CD4-positive, alpha-beta memory T cell (primary cell): ENCODE measurements at places on chromosomes 2 and 18. TPM values are rescaled to one million over a fixed set of nuclear protein-coding genes. Genes with fewer than 3 reads are reported as not detected.

Gene RAB6C
- total RNA-seq = 0.11 TPM

Gene MARCHF4
- not detected for total RNA-seq

Gene BIN1
- total RNA-seq = 99.4 TPM

Gene GALR1
- total RNA-seq = not detected

Gene EMILIN1
- 0.81 TPM for total RNA-seq

Gene TLX2
- 0.52 TPM for total RNA-seq

Gene SF3B1
- total RNA-seq = 604 TPM

Gene TUBA3E
- total RNA-seq = not detected

Gene ITGB6
- total RNA-seq = not detected

Gene ADD2
- total RNA-seq = 1.1 TPM
